ENCODE measurements at places on chromosomes 13 and 19.
A peak's percentile ranks its signal among the peaks of the same experiment; 100 is the strongest.

- peak; percentile 42 for DNase-seq
These were observed 57.1 kb downstream of the ZNF568 start for GRCh38 chr19:36973021-36973843.

DNA sequence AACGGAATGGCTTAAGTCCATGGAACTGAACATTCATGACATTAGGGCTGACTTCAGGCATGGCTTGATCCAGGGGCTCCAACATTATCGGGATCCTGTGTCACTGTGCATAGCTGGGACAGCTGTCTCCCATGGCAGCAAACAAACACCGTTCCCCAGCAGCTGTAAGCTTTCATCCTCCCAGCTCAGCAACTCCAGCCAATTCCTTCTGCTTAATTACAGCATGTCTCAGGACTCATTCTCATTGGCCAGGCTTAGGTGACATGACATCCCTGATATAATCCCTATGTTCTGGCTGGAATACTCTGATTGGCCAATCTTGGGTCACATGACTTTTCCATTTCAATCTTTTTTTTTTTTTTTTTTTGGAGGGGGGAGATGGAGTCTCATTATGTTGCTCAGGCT lies 10.9 kb upstream of the TLE5 start:
- no peak for DNase-seq

DNA sequence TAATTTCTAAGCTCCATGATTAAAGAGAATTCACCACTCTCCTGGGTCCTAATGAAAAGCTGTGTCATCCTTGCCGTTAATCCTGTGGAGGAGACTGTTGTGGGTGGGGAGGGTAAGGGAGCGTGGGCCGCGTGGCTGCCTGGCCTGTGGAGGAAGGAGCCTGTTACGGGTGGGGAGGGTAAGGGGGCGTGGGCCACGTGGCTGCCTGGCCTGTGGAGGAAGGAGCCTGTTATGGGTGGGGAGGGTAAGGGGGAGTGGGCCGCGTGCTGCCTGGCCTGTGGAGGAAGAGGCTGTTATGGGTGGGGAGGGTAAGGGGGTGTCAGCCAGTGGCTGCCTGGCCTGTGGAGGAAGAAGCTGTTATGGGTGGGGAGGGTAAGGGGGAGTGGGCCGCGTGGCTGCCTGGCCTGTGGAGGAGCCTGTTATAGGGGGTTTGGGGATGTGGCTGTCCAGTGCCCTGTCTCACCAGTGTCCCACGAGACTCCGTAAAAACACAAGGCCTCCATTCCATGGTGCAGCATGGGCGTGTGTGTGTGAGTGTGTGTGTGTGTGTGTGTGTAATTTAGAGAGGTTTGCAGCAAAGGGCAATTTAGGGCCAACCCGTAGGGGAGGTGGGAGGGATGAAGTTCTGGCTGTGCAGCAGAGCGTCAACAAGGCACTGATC lies 15.6 kb upstream of the DCUN1D2 start:
- no peak for DNase-seq

DNA sequence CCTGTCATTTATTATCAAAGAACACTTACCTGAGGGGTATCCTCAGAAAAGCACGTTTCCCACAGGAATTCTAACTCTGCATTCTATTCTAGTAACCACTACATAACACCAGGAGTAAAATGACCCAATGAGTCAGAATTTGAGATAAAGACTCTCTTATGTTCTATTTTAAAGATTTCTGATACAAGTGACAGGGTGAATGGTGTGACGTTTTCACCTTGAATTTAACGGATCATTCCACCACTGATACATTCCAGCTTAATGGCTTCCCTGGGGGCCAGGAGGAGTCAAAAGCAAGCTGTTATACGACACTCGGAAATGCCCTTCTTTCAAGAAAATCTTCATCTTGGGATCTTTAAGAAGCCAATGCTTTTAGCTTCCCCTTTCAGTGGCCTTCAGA lies 55.2 kb downstream of the SLC7A1 start:
- DNase-seq = no peak

All from inflammatory macrophage treated with lipopolysaccharide for 4 hours (primary cell).